ENCODE measurements at places on chromosomes 4 and X.

- DNase-seq, result no peak
Observed at GRCh38 chr4:138494116-138494515, 252.0 kb upstream of the SLC7A11 start.

- no peak for DNase-seq
Observed at GRCh38 chr4:108292229-108292628, 123.5 kb upstream of the LEF1 start.

DNA sequence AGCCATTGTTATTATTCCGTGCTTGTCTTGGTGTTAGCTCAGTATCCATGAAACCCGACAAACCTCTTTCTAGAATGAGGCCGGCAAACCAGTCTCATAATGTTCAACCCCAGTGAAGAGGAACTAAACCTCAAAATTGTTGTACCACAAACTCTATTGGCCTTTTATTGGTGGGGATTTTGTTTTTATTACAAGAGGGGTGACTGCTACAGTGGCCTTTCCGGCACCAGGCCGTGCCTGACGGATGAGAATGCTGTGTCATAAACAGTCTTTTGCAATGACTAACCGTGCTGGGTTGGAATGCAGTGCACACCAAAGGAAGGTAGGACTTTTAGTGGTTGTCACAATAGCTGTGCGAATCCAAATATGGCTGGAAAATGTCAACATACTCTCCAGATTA, 60.8 kb downstream of the SHROOM2 start:
- no peak for DNase-seq

GRCh38 chr4:30073011-30073710, 647.0 kb upstream of the PCDH7 start:
- DNase-seq, result no peak

DNA sequence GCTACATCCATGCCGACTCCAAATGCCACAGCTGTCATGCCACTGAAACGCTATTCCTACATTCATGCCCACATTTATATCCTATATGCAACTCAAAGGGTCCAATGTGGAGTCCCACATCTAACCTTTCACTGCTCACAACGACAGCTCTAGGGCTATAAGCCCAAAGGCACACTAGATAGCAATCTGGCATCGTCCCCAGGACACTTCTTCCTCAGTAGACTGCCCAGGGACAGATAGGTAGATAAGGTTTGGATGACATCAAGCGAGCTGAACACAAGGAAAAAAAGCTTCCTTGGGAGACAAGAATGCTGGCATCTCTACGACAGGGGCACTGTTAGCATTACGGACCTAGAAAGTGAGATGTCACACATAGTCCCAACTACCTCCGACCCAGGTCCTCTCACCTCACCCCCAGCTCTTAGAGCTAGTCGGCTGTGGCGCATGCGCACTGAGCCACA, 685 bp downstream of the RAB9B start:
- DNase-seq, result peak; percentile 69

DNA sequence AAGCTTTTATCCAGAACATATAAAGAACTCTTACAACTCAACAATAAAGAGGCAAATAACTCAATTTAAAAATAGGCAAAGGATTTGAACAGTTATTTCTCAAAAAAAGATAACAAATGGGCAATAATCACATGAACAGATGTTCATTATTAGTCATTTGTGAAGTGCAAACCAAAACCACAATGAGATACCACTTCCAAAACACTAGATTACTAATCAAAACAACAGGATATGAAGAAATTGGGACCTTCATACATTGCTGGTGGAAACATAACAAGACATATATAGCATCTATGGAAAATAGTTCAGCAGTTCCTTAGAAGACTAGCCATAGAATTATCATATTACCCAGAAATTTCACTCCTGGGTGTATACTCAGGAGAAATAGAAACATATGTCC, 224.6 kb downstream of the FBXO8 start:
- DNase-seq, result no peak

- no peak for DNase-seq
Observed at GRCh38 chr4:128715616-128716015, 93.9 kb upstream of the JADE1 start.

GRCh38 chr4:73609706-73610105, 10.5 kb downstream of the RASSF6 start:
- no peak for DNase-seq

GRCh38 chr4:112060212-112060611, 85.0 kb upstream of the FAM241A start:
- DNase-seq, result no peak

GRCh38 chrX:96436105-96436504, 248.5 kb upstream of the DIAPH2 start:
- DNase-seq, result no peak

- DNase-seq, result no peak
Observed at GRCh38 chrX:133812402-133812801, 173.0 kb downstream of the GPC3 start.

- DNase-seq, result no peak
Observed at GRCh38 chrX:46117234-46117633, 428.0 kb downstream of the ZNF674 start.

- no peak for DNase-seq
Observed at GRCh38 chrX:39204945-39205344, 403.7 kb downstream of the MID1IP1 start.

DNA sequence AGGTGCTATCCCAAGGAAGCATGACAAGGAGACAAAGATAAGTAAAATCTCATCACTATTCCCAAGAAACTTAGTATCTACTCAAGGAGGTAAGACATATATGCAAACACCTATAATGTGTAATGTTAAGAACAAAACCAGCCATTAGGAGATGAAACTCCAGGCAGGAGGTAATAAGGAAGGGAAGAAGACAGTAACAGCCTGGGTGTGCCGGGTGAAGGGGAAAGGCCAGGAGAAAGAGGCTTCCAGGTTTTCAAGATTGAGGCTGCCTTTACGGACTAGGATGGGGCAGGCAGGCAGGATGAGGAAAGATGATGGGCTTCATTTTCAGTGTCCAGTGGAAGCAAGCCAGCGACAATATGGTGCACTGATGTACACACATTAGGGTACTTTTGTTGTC, 62.5 kb downstream of the LEF1 start:
- no peak for DNase-seq

- no peak for DNase-seq
Observed at GRCh38 chr4:119020158-119020557, 115.5 kb upstream of the MYOZ2 start.

DNA sequence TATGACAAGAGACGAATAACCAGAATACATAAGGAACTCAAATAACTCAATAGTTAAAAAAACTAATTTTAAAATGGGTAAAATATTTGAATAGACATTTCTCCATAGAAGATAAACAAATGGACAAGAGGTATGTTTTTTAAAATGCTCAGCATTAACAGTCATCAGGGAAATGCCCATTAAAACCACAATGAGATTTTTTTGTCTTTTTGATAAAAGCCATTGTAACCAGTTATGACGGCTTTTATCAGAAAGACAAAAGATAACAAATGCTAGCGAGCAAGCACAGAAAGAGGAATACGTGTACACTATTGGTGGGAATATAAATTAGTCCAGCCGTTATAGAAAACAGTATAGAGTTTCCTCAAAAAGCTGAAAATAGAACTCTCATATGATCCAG, 388.2 kb upstream of the INTU start:
- no peak for DNase-seq

GRCh38 chr4:181971973-181972372, 271.2 kb upstream of the TENM3 start:
- DNase-seq, result no peak

GRCh38 chrX:100687128-100687527, 43.1 kb downstream of the SRPX2 start:
- DNase-seq, result no peak

DNA sequence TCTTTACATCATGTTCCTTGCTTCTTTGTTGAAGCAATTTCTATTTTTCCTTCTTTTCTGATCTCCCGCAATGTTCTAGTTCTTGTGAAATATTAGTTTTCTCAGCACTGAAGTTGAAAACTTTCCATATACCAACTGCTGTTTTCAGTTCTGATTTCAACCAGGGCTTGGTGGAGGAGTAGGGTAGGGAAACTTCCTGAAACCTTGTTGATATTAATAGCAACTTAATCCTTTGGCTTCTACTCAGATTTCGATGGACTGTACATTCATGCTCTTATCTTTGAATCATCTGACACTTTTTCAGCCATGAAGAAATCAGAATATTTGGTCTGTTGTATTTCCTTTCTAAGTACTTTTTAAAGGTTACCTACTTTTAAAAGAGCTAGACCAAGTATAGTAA, 315.8 kb downstream of the RPA4 start:
- no peak for DNase-seq

GRCh38 chrX:70172221-70172620, 5.1 kb upstream of the DGAT2L6 start:
- DNase-seq, result no peak

DNA sequence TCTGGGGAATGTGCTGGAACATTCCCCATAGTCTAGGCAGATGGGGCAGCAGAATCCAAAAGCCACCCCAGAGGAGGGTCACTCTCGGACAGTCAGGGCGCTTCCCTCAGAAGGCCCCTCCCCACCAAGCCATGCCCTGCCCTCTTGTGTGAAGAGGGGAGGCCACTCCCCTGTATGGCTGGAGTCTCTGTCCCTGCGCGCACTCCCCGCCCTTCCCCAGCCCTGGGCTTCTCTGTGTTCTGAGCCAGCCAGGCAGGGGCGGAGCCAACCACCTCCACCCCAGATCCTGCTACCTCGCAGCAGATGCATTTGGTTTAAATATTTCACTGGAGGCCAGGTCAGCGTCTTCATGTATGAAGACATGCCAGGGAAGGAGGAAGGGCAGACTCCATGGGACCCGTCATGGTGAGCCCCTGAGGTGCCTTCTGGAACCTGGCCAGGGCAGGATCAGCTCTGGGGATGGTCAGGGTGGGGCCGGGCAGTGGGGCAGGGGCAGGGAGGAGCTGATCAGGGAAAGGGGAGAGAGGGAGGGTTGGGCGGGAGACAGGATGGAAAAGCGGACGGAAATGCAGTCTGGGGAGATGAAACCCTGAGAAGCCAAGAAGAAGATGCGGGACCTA, 107.3 kb downstream of the ADRA2C start:
- DNase-seq, result no peak

DNA sequence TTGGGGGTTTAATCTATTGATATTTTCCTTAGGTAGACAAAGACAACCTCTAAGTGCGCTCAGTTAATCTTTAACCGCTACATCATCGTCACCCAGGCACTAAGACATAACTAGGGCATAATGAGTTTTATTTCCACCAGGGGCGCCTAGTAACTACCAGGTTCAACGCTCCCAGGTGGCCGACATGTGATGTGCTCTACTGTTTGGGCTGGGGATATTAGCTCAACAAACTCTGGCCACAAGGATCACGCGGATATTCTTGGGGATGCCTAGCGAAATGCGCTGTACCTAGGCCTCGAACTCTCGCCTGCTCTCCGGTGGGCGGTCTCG, 915 bp upstream of the RAB33B start:
- peak; percentile 79 for DNase-seq

DNA sequence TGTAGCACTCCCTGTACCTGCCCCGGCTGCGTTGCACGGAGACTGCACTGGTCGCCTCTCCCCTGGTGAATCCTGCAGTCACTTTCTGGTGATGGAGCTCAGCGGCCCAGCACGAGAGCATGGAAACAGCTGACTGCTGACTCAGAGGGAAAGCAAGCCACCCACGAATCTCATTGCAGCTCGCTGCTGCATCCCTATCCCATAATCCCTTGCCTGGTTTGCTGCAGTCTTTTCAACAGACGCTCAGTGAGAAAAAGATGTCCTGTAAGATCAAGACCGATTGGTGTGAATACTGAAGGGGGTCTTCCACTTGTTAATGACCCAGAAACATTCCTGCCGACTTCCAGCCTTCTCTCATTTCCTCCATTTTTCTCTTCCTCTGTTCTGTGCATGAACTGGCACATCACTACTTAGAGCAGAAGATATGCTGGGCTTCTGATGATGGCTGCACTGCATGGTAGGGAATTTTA, 52.9 kb downstream of the TRIM2 start:
- no peak for DNase-seq

- DNase-seq, result no peak
Observed at GRCh38 chrX:118239178-118239870, 106.6 kb upstream of the WDR44 start.

DNA sequence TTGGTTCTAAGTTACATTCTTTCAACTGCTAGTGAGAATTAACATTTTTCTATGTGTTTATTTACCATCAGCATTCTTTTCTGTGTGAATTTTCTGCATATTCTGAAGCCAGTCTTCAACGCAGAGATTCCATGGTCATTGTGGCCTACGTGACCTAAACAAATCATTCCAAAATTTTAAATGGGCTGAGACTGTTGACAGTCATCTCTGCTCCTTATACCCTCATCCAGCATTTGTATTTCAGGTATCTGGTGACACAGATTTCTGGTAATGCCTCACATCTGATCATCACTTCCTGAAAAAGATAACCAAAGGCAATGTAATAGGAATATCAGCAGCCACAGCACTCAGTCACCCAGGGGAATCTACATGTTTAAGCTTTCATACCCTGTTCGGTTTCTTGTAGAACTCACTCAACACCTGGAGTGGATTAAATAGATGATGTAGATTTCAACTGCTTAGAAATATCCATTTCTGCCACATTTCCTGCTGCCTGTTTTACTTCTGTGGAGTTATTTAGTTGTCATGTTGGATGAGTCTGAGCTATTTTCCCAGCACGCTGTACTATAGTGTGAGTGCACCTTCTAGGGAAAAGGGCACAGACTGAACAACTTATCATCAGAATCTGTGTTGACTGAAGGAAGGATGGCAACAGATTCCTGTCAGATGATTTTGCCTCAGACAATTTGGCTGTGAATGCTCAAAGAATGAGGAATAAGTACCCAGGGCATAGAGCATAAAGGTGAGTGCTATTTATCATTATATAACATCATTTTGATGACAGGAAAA, 73.0 kb upstream of the HPGD start:
- DNase-seq, result no peak

DNA sequence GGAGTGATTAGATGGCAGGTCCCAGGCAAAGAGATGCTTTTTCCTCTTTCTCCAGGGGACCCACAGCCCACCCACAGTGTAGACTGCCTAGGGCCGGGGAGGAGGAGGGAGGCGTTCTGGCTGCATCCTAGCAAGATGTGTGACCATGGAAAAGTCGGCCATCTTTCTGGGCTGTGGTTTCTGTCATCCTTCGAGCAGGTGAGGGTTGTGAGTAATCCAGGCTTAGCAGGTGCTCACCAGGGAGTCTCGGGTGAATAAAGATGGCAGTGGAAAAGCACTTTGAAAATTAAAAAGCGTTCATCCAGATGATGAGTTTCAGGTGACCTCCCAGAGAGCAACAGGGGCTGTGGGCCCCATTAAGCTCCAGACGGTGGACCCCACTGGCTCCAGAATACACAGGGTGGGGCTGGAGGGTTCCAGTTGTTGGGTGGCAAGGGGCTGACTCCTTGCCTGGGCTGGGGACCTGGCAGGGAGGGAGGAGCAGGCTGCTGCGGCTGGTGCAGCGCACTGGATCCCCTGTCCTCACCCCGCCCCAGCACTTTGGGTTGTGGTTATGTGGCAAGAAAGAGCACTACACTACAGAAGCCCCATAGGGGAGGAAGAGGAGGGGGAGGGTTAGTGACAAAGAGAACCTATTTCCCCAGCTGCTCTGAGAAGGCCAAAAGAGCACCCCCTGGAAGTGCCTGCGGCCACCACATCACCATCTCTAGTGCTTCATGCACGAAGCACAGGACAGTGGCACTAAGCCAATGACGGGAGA, 23.7 kb downstream of the ELF4 start:
- peak; percentile 70 for DNase-seq

- no peak for DNase-seq
Observed at GRCh38 chr4:167555338-167556022, 321.2 kb upstream of the SPOCK3 start.

GRCh38 chr4:94828882-94829281, 71.1 kb downstream of the BMPR1B start:
- DNase-seq, result no peak
